ENCODE measurements at places on chromosomes 3 and 15.

GRCh38 chr3:146152834-146153233 is 8.2 kb downstream of the PLOD2 start:
- DNase-seq: no peak

DNA sequence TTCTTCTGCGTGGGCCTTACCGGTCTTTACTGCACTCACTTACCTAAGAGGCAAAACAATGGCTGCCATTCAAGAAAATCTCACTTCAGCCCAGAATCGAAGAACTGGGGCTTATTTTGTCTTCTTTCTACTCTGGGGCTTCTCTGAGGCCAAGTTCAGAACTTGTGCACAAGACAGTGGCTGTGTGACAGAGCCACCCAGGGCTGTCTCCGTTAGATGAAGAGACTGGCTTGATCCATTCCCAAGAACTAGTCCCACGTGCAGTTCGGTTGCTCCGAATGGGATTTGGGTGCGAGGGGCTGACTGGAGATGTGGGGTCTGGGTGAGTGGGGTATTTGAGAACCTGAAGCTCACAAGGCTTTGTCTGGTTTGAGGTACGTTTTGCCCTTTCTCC is 795 bp upstream of the TCF12 start:
- no peak for DNase-seq

DNA sequence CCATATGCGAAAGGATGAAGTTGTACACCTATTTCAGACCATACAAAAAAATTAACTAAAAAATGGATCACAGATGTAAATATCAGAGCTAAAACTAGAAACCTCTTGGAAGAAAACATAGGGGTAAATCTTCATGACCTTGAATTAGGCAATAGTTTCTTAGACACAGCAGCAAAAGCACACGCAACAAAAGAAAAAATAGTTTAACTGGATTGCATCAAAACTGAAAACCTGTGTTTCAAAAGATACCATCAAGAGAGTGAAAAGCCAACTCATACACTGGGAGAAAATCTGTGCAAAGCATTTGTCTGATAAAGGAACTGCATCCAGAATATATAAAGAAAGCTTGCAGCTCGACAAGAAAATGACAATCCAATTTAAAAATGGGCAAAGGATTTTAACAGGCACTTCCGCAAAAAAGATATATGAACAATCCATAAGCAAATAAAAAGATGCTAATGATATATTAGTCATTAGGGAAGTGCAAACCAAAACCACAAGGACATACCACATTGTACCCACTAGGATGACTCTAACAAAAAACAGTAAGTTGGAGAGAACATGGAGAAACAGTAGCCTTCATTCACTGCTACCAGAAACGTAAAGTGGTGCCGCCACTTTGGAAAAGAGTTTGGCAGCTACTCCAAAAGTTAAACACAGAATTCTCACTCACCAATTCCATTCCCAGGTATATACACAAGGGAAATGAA is 263.1 kb downstream of the ADAMTS17 start:
- DNase-seq: no peak

- no peak for DNase-seq
Measured at GRCh38 chr3:152511904-152512303, 243.2 kb downstream of the MBNL1 start.

- DNase-seq: no peak
Measured at GRCh38 chr15:94324117-94324826, 92.9 kb downstream of the MCTP2 start.

DNA sequence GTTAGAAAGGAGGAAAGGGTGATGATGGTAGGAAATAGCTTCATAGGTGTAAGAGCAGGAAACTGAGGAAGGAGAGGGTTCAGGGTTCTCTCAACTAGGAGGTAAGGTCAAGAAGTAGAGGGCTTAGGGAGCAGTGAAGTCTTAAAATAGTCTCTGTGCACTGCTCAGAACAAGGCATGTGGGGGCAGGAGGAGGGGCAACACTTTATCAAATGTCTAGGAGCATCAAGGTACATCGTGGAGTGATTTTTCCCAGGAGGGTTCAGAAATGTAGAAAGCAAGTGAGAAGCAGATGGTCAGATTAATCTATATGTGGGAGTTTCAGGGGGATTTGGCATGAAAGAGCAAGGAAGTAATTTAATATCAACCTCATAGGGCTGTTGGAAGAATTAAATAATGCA is 58.8 kb downstream of the TNIK start:
- DNase-seq: no peak

GRCh38 chr3:37604336-37604833 is 257.3 kb upstream of the CTDSPL start:
- no peak for DNase-seq

- DNase-seq: no peak
Measured at GRCh38 chr3:116886202-116886893, 176.8 kb downstream of the TUSC7 start.

DNA sequence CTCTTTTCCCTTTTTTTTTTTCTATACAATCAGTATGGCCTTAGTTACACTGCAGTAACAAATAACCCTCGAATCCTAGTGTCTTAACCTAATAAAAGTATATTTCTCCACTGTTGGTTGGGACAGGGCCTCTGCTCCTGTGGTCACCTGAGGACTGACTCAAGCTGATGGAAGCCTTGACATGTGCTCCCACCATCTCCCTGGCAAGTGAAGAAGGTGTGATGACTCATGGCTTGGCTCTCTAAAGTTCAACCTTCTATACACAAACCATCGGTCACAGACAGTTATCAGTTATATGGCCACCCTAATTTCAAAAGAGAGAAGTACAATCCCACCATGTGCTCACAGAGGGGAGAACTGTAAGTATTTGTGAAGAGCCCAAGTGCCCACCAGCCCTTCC is 65.8 kb upstream of the CACNA2D3 start:
- no peak for DNase-seq
